GOT3 (cell line): ENCODE measurements at places on chromosomes 4 and X.

DNA sequence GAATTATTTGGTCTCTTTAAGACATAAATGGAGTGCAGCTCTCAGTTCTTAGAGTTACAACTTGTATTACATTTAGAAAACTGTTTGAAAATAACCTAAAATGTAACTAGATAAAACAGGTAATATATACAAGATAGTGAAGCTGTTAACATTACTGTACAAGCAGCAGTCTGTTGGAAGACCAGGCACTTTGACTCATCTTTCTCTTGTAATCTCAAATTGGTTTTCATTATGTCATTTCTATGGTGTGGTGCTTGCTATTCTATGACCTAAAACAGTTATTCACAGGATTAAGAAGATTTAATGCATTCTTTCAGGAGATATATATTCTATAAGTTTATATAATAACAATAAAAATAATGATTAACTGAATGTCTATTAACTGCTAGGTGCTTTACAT is 282.5 kb upstream of the PITX2 start:
- no peak for DNase-seq

- DNase-seq: no peak
These were observed 31.7 kb upstream of the CABS1 start for GRCh38 chr4:70303090-70303489.

- DNase-seq: no peak
These were observed 381.7 kb downstream of the GPAT3 start for GRCh38 chr4:83917572-83917971.

DNA sequence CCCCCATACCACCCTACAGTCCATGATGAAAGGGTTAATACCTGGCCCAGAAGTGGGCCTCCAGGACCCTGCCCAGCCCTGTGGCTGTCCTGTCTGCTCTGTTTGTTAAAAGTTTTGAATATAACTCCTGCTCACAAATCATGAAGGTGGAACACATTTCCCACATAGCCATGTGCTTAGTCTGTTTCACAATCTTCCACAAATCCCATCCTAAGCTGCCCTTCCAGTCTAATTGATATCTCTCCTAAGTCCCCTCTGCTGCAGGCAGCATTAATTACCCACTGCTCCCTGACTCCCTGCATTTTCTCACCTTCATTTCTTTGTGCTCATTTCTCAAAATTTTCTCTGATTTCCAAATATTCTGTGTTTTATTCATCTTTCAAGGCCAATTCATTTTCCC is 142.6 kb downstream of the AASDH start:
- DNase-seq: no peak

GRCh38 chr4:109290918-109291317 is 11.5 kb downstream of the COL25A1 start:
- no peak for DNase-seq
